HepG2 (cell line): ENCODE measurements at places on chromosomes 7 and 10. TPM values are rescaled to one million over a fixed set of nuclear protein-coding genes. Genes with fewer than 3 reads are reported as not detected.

The WDR86 gene
- 0.11 TPM in 1 of 2 replicates, not detected in the other for total RNA-seq

The CYP3A7 gene
- 6.4 and 6.6 TPM in 2 replicates for total RNA-seq

The TAS2R41 gene
- total RNA-seq = not detected in 2 replicates

DNA sequence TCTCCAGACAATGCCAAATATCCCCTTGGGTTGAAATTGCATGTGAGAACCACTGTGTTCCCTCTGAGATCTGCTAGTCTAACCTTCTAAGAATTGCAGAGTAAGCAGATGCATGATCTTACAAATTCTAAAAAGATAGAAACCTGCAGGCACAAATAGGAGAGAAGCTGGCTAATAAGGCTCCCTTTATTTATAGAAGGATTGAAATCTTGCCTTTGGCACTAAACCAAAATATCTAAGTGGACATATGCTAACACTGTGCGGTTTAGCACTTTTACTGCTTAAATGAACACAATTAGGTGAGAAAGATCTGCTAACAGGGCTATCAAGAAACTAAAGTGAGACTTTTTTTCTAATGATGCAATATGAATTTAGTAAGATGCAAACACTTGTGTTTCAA lies 225.5 kb downstream of the DOCK4 start:
- DNase-seq = no peak

The ZC3HAV1 gene
- 23.7 and 33.5 TPM in 2 replicates for total RNA-seq

The PAPSS2 gene
- total RNA-seq = 0.11 and 0.17 TPM in 2 replicates

The RAMP3 gene
- not detected in 2 replicates for total RNA-seq

The SFTPA1 gene
- not detected in 2 replicates for total RNA-seq

DNA sequence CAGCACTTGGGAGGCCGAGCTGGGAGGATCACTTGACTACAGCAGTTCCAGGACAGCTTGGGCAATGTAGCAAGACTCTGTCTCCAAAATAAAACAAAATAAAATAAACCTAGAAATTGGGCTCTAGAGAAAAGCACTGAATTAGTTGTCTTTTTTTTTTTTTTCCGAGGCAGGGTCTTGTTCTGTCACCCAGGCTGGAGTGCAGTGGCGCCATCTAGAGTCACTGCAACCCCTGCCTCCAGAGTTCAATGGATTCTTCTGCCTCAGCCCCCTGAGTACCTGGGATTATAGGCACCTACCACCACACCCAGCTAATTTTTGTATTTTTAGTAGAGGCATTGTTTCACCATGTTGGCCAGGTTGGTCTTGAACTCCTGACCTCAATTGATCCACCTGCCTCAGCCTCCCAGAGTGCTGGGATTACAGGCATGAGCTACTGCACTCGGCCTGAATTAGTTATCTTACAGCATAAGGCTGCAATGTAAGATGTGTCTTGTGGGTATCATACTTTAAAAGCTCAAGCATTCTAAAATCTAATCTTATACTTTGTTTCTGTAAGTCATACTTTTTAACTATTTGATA lies 12.8 kb downstream of the MEIG1 start:
- no peak for DNase-seq

DNA sequence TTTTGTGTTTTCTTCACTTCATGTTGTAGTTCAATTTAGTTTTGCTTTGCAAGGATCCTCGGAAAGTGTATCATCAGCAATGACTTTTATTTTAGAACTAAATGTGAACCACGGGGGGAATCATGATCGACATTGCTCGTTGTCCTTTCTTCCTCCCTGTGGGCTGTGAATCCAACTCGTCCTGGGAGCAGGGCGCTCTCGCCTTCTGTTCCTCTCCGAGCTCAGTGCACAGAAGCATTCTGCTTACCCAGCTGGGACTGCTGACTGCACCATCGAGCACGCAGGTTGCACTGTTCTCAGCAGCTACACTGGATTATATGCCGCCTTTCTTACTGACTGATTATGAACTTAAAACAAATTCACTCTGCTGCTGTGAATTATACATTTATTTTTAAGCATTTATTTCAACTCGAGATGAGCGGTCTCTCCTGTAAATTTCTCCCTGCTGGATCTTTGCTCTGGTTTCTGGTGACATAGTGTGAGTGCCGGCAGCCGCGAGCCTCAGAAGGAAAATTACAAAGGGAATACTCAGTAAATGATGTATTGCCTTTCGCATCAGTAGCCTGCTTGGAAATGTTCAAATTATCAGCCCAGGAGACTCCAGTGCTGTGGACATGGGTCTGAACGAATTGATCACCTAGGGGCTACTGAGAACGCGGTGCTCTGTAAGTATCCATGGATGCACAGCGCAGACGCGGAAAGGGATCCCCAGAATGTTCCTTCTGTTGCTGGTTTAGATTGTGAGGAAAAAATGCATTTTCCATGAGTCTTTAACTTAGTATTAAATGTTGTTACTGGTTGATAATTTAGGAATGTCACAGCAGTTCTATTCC lies 92.6 kb downstream of the PTPRE start:
- DNase-seq = no peak

DNA sequence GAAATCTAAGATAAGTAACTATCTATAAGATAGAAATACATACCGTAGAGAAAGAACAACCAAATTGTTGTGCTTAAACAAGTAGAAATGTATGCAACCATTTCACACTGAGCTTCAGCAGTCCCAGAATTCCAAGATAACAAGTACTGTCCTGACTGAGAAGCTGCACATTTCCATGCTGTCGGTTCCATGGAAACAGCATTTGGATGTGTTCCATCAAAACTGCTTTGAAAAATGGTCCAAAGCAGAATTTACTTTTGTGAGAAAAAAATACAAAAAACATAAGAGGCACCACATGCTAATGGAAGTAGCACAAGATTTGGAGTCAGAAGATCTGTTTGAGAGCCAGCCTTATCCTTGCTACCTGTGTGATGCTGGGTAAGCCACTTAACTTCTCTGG lies 92.6 kb downstream of the MTERF1 start:
- no peak for DNase-seq

DNA sequence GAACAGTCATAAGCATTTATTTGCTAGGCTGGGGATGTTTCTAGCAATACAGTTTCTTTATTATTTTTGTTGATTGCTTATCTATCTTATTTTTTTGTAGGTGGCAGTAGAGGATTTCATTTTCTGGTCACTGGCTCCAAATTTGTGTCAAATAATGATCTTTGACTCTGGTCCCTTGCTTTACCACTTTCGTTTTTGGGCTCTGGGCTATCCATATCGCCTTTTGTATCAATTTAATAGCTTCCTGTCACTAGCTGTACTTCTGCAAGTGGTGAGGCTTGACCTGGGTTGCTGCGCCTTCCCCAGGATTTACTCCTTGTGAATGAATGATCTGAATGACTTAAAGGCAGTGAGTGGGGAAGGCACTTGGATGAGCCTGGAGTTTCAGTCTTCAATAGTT lies 48.4 kb downstream of the MDFIC start:
- no peak for DNase-seq

The NUTM2E gene
- total RNA-seq = 0.07 TPM in 1 of 2 replicates, not detected in the other
